ENCODE measurements at places on chromosomes 2 and 18.

GRCh38 chr2:104861351-104862057, 7.6 kb downstream of the POU3F3 start:
- no peak for DNase-seq

- DNase-seq, result no peak
Measured at GRCh38 chr2:148842050-148842449, 33.0 kb upstream of the KIF5C start.

DNA sequence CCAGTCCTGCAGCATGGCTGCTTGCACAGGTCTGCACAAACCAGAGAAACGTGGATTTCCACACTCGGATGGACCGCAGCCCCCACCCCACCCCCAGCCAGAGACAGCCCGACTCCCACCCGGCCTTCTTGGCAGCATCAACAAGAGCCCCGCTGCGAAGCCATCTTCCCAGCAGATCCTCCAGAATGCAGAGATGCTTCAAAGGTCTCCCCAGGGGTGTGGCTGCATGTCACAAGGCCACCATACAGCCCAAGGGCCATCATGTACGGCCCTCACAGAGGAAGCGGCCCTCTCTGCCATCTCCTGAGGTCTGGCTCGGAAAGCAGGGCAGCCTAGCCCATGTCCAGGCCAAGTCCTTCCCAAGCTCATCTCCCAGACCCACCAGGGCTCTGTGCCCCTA, 11.5 kb downstream of the DNMT3A start:
- no peak for DNase-seq

DNA sequence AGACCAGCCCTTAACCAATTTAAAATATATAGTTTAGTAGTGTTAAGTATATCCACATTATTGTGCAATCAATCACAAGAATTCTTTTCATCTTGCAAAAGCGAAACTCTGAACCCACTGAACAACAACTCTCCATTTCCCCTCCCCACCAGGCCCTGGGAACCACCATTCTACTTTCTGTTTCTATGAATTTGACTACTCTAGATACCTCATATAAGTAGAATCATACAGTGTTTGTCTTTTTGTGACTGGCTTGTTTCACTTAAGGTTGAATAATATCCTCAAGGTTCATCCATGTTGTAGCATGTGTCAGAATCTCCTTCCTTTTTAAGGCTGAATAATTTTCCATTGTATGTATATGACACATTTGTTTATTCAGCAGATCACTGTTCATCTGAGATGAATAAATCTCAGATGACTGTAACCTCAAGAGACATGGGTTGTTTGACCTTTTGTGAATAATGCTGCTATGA, 8.1 kb upstream of the SOS1 start:
- DNase-seq, result no peak

DNA sequence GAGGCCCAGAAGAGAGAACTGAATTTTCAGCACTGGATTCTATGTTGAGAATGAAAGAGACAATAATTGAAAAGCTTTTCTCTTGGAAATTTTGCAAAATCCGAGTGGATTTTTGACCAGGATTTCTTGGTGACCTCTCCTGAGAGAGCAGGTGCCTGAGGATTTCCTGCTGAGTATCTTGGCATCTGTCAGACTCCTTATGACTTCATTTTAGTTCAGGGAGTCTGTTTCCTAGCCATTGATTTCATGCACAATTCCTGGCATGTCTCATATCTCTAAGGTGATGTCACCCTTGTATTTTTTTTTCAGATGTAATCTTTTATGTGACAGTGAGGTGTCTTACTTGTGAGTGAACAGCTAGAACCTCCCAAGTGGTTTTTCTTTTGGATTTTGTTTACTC, 195.9 kb downstream of the NEDD4L start:
- no peak for DNase-seq

- DNase-seq, result no peak
Measured at GRCh38 chr18:35728676-35729075, 147.1 kb downstream of the GALNT1 start.

GRCh38 chr18:55097456-55098170, 138.4 kb upstream of the CCDC68 start:
- DNase-seq, result peak; percentile 72

- DNase-seq, result no peak
Measured at GRCh38 chr2:16664052-16664731, 1.4 kb downstream of the CYRIA start.

DNA sequence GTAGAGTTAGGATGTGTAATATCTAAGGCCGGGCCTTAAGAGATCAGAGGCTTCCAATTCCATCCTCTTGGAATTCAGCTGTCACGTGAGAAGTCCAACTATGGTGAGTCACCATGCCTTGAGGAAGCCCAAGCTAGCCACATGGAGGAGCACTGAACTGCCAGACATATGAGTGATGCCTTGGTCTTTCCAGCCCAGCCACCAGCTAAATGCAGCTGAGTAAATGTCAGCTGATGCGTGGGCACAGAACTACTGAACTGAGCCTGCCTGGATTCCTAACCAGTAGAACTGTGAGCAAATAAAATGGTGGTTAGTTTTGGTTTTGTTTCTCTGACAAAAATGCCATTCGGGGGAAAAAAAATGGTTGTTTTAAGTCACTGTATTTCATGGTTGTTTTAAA, 153.7 kb upstream of the SERTAD2 start:
- no peak for DNase-seq

DNA sequence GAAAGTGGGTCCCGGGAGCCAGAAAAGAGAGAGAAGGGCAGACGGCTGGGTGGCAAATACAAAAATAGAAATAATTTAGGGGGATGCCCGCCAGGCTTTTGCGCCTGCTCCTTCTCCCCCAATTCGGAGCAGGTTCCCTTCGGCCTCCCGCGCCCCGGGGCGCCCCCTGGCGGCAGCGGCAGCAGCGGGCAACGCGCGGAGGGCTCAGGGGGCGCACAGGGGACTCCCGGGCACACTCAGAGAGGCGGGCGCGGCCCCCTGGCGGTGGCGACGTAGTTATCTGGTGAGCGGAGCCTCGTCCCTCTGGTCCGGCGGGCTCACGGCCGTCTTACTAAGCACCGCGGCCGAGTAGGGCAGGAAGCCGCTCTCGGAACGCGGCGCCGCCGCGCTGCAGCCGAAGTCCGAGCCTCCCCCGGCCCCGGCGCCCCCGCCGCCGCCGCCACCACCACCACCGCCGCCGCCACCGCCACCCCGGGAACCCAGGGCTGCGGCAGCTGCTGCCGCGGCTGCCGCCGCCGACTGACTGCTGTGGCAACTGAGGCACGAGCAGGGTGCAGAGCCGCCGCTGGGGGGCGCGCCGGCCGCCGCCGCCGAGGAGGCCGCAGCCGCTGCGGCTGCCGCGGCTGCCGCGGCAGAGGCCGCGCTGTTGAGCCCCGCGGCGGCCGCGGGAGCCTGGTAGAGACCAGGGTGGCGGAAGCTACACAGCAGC, 3.8 kb downstream of the EVX2 start:
- peak; percentile 50 for DNase-seq

DNA sequence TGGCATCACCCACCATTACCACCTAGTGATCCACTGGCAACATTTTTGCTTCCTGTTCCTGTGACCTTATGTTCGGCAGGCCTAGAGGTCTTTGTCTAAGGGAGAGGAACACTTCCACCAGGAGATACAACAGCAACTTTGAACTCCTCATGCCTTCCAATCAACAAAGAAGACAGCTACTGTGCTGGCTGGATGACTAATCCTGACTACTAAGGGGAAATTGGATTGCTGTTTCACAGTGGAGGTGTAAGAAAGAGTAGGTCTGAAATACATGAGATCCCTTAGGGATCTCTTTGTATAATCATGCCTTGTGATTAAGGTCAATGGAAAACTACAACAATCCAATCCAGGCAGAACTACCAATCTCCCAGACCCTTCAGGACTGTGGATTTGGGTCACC, 45.2 kb downstream of the EIF2AK3 start:
- no peak for DNase-seq

DNA sequence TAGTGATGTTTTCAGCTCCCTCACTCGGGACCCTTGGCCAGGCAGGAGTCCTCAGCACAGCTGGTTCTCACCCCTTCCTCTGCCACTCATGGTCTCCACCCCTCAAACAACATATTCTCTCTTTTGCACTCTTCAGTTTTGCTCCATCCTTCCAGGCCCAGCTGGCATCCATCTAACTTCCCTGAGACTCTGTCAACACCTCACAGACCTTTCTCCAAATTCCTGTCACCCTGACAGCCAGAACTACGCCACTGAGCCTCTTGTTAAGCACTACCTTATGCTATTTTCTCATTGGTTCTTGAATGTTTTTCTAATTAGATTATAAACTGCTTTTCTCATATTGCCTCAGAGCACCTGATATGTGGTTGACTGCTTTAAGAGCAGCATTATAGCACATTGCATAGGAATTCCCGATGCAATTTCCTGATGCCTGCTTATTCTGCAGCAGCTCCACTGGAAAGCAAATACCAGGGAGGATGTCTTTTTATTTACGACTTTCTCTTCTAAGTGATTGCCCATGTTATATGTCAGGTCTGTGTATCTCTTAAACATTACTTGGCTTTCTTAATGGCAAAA, 12.4 kb upstream of the INO80C start:
- no peak for DNase-seq

DNA sequence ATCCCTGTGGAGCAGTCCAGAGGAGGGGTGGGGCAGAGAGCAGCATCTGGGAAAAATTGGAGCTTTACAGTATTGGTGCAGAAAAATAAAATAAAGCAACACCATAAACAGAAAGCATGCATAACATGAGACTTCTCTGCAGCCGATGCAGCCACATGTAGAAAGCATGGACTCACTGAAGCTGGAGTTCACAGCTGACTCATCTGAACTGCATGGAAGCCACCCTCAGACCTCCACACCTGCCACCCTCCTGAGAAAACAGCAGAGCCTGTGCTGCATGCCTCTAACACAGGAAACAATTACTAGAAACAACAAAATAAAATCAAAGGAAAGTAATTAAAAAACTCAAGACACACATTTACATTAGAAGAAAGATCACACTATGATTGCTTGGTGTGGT, 169.4 kb upstream of the ALKAL2 start:
- DNase-seq, result no peak

DNA sequence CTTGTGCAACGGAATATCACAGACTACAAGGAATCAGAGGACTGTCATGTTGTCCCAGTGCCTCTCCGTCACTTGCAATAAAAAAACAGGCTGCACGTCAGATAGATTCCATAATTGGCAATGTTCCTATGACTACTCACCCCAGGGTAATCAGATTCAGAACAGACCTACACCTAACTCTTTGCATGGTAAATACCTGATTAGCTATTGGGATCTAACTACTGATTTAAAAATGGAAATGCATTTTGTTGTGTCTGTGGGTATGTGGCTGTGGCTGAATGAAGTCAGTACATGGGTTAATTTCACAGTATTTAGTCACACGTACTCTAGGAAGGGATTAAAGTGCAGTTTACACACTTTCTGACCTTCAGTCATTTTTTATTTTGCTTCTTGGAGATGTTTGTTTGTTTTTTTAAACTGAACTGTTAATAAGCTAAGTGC, 91.7 kb downstream of the SCN3A start:
- no peak for DNase-seq

DNA sequence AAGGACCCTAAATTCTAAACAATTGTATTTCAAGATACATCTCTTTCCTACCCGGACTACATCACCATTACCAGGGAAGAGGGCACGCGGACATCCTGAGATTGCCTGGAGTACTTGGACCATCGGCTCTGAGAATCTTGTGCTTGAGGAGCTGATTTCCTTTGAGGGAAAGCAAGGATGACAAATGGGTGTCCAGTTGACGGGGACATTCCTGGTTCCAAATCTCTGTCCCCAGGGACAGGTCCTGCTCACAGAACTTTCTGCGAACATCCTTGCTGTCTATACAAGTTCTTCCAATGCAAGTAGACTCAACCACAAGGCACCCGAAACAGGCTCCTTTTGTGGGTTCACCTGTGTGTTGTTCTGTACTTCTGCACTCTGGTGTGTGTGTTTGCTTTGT, 289.5 kb upstream of the MYT1L start:
- no peak for DNase-seq

DNA sequence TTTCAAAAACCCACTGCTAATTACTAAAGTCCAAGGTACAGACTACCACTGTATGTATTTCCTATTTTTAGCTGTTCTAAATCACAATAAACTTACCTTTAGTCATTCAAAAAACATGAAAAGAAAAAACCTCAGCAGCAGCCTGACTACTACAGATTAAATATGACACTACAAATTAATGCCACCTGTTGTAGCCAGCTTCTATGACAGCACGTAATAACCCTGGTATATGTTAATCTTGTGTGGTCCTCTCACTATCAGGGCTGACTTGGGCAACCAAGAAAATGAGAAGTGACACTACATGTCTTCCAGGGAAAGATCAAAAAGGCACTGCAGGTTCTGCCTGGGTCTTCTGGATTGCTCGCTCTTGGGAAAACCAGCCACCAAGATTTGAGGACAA, 90.6 kb upstream of the FAM124B start:
- DNase-seq, result no peak

DNA sequence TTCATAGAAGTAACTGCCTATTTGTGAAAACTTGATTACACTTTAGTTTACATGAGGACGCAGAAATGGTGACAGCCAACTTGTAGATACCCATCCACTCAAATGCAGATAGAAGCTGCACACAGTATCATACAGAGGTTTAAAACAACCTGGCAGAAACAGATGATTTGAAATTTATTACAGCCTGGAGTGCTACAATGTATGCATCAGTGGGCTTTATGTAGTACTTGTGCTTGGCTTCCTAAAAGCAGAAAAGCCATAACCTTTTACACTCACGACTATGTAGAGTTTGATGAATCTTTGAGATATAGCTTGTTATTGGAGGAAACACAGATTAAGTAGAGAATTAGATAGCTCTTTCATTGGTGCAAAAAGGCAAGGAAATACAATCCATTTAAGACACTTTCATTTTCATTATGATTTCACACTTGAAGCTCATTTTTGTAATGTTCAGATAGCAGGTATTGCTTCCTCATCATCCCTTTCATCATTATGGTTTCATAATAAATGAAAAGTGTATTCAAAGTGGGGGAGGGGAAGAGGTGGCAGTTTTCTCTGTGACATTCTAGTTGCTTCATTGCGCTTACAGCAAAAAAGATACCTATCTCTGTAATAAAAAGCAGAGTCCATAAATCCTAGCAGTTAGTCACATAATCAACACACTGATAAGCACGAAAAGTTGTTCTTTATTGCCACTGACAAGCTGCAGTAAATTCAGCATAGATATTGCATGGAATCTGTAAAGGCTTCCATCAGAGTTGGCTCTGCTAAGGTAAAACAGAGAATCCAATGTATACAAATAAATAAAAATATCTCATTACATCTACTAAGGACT, 789.8 kb upstream of the FSHR start:
- no peak for DNase-seq

GRCh38 chr2:121375621-121376159, 90.7 kb upstream of the TFCP2L1 start:
- DNase-seq, result no peak
